Esophagus squamous epithelium (tissue), 5 donors: ENCODE measurements at places on chromosomes 5 and 9.

DNA sequence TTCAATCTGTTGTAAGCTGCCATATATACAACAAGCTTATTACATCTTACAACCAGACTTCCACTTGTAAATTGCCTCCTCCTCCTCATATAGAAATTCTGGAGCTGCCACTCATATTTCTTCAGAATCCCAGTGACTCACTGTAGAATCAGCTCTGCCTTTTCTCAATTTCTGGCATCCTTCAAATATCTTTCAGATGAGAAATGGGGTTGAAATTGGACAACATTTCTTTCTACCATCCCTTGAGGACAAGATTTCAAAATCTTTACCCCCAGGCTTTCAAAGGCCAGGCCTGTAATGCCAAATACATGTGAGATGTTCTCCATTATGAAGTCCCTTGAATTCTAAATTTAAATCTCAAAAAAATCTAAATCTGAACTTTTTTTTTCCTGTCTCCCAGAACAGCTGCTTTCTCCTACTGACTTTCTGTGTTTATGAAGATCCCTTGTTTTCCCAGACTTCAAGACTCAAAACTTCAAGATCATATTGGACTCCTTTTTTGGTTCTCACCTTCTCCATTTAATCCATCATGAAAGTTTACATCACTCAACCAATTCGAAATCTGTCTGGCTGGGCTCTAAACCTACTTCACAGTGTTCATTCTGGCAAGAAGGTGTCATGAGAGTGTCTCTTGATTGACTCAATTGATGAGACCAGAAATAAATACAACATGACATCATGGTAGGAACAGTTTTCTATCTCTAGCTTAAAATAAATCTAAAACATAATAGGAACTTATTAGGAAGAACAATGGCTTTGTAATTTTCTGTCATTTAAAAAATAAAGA, 109.8 kb downstream of the HMHB1 start:
- no peak for DNase-seq

DNA sequence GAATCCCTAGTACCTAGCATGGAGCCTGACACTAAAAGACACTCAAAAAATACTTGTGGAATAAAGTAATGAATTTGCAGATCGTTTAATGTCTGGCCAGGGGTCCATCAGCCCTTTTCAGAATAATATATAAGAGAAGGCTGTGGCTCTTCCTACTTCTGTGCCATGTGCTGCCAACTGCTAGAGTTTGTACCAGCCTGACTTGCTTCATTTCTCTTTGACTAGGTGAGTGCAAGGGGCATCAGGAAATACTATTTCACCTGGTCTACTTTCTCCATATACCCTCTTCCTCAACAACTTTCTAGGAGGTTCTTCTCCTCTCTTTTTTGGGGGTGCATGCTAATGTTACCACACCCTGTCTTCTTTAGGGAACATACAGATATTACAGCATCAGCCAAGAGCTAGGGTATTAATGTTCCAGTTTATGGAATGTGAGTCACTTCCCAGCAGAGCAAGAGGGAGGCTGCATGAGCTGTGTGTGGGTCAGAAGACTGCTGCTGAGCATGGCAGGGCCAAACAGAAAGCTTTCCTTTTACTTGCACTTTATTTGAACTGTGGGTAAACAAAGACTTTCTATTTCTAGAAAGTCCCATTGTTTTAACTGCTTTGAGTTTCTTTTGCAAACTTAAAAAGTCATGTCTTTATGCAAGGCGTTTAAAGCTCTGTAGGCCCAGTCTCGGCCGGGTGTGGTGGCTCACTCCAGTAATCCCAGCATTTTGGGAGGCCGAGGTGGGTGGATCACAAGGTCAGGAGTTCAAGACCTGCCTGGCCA, 158.9 kb downstream of the ADAMTSL1 start:
- DNase-seq: no peak

GRCh38 chr5:173963867-173964441, 25.0 kb upstream of the C5orf47 start:
- DNase-seq: no peak

- DNase-seq: no peak
These were observed 99.6 kb upstream of the RAPGEF1 start for GRCh38 chr9:131839281-131840084.

- no peak for DNase-seq
These were observed 97.5 kb downstream of the PHF2 start for GRCh38 chr9:93673839-93674334.

- no peak for DNase-seq
These were observed 40.4 kb downstream of the PTAR1 start for GRCh38 chr9:69719367-69719766.

DNA sequence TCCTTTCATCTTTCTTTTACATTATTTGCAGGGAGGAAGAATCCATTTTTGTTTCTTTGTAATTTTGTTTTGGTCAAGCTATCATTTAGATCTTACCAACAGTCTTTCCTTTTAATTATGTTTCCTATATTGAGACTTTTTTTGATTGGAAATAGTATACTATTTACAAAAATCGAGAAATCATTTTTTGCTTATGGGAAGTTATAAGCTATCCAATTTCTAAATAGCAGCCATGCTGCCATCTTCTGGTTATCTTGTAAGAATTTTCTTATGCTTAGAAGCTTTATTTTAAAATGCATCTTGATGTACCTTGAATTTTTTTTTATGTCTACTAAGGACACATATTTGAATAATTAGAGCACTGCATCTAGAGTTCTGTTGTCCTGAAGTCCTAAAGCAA, 821.2 kb downstream of the PTPRD start:
- DNase-seq: no peak

- no peak for DNase-seq
These were observed 31.4 kb upstream of the MTAP start for GRCh38 chr9:21770871-21771560.

DNA sequence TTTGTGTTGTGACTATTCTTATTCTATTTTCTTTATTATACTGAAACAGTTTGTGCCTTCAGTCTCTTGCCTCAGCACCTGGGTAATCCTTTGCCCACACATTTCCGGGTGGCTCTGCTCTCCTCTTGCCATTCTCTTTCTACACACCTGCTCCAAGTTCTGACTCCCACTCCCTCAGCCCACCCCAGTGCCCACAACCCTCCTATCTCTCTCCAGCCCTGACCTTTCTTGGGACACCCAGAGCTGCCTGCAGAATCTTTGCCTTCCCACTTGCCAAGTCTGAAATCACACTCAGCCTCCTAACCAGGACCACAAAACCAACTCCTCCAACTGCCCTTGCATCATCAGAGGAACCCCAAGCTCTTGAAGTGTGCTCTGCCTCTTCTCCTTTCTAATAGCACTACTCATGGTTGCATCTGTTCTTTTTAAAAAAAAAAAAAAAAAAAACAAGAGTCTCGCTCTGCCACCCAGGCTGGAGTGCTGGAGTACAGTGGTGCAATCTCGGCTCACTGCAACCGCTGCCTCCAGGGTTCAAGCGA, 4.1 kb downstream of the SWI5 start:
- DNase-seq: no peak

- no peak for DNase-seq
These were observed 335.3 kb downstream of the SLIT3 start for GRCh38 chr5:168965638-168966037.

DNA sequence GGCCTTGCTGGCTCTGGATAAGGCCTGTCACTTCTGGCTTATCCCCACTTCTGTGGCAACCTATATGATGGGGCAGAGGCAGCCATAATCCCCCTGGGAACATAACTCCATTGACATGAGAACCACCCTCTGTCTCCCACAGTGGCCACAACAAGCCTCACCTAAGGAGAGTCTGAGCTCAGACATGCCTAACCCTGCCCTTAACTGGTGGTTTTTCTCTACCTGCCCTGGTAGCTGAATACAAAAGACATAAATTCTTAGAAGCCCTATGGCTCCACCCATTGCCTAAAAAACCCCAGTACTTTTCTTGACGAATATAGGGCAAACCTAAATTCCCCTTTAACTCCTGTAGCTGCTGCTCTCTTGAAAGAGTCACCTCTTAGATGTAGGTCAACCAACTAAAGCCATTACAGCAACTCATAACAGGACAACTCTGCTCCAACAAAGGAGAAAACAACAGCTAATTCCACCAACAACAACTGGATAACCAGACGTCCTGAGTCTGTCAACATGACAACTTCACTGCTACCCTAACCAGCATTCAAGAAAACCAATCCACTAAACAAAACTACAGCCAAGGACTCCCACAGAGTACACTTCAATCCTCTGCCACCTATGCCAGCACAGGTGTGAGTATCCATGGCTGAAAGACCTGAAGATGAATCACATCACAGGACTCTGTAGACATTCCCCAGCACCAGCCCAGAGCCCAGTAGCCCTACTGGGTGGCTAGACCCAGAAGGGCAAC, 427.7 kb downstream of the PRELID2 start:
- no peak for DNase-seq

DNA sequence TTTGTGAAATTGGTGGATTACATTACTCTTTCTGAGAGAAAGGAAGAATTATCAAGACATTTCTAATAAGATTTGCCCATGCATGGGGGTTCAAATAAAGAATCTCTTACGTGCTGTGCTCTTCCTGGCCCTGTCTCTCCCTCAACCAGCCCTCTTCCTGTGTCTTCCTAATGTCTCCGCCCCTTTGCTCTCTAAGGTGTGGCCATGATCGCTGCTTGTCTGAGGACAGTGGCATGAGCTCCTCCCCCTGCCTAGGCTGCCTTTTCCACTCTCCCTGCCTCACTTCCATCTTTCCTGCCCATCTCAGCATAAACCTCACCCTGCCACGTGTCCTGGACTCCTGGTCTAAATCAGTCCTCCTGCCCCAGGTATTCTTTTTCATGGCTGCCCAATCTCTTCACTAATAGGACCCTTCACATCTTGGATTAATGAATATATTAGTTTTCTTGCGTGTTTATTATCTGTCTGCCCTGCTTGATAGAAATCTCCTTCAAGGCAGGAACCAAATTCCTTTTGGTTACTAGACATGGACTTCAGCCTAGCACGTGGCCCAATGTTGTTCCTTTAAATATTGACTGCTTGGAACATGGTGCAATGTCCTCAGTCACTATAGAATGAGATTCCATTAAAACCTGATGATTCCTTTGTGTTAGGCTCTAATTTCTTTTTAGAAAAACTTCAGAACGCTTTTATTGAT, 122.3 kb downstream of the MTRR start:
- DNase-seq: no peak
